ENCODE measurements at places on chromosomes 4 and X.

DNA sequence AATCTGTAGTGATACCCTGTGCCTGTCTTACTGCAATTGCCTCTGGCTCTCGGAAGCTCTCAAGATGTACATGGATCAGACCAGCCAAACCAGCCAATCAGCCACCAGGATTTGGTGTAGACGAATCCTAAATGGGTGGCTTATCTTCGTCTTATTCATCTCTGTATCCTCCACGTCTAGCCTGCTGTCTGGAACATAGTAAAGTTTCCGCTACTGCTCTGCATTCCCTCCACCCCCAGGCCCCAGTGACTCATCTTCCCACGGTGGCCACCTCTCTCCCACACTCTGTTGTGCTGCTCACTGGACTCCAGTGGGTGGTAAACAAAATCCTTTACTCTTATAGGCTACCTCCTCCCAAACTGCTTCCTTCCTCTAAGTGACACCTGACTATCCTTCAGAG lies 37.8 kb downstream of the SEPTIN6 start:
- no peak for DNase-seq

GRCh38 chr4:48071191-48071590 lies 54.6 kb downstream of the NIPAL1 start:
- DNase-seq: no peak

DNA sequence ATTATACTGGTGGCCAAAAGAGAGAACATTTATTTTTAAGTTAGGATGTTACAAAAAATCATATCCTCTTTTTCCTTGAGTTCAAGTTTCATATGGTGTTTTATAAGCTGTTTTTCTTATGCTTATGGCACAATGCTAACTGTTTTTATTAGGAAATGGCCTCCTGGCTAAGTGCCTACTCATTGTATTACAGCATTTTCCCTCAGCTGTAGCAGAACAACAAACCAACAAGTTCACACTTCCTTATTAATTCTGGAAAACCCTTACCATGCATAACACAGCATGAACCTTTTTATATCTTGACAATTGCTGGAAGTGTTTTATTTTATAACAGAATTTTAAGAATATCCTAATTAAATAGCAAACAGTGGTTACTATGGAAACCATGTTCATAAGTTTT lies 165.8 kb downstream of the GASK1B start:
- no peak for DNase-seq

GRCh38 chrX:67543818-67544217 lies at the start of gene AR:
Gene AR (plus strand): TSS chrX:67544021. CDS start chrX:67545147, 1,126 bp downstream.
- DNase-seq: no peak

- DNase-seq: no peak
These were observed 1.1 kb downstream of the DOCK11 start for GRCh38 chrX:118496763-118497079.
